ENCODE measurements at places on chromosomes 1 and 21.

- no peak for DNase-seq
These were observed 130.6 kb downstream of the URB2 start for GRCh38 chr1:229756666-229757065.

- no peak for DNase-seq
These were observed 1.4 kb upstream of the ZC3H12A start for GRCh38 chr1:37472994-37473393.

GRCh38 chr1:216020743-216021345, 402.4 kb downstream of the USH2A start:
- no peak for DNase-seq

DNA sequence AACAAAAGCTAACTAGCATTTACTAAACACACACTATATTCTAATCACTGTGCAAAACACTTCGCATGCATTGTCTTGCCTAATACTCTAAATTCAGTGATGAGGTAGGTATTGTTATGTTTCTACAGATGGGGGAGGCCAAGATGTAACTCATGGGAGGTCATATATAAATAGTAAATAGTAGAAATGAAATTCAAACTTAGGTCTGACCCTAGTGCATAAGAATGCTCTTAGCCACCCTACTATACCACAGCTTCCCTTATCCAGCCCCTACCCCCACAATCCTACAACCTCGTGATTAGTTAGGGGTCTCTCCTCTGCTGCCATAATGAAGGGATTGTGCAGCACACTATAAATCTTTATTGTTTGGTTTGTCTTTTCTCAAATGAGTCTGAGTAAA, 3.3 kb downstream of the PFDN2 start:
- DNase-seq: no peak

DNA sequence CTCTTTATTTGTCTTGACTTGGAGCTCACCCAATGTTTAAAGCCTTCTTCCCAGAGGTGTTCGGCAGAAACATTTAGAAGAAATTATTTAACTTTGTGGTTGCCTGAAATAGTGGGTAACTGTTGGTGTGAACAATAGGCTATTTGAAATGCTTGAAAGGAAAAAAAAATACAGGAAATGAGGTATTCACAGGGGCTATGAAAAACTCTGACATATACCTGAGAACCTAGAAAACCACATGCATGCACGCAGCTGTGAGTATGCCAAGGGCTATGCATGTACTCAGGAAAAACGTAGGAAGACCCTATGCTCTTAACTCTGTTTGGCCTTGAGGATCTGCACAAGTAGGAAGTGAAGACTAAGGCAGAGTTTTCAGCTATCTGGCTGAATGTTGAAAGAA, 16.4 kb upstream of the RNF186 start:
- DNase-seq: no peak

GRCh38 chr1:192153276-192153675, 5.0 kb upstream of the RGS18 start:
- no peak for DNase-seq

- DNase-seq: no peak
These were observed 258.9 kb upstream of the PROX1 start for GRCh38 chr1:213728593-213729536.

DNA sequence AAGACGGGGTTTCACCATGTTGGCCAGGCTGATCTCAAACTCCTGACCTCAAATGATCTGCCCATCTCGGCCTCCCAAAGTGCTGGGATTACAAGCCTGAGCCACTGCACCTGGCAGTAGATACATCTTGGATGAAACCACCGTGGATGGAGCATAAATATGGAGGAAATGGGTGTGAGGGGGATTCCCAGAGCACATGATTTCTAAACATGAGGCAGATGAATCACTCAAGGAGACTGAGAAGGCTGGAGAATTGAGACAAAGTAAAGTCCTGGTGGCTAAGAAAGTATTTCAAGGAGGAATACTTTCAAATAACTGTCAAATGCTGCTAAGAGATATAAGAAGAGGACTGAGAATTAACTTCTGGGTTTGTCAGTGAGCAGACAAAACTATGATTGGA, 5.4 kb upstream of the PGBD5 start:
- no peak for DNase-seq

- peak; percentile 70 for DNase-seq
These were observed at the start of gene L1TD1 for GRCh38 chr1:62194651-62195544. Gene L1TD1, plus strand, starts transcription at chr1:62194849. Its CDS starts 11,780 bp downstream, at chr1:62206629.

DNA sequence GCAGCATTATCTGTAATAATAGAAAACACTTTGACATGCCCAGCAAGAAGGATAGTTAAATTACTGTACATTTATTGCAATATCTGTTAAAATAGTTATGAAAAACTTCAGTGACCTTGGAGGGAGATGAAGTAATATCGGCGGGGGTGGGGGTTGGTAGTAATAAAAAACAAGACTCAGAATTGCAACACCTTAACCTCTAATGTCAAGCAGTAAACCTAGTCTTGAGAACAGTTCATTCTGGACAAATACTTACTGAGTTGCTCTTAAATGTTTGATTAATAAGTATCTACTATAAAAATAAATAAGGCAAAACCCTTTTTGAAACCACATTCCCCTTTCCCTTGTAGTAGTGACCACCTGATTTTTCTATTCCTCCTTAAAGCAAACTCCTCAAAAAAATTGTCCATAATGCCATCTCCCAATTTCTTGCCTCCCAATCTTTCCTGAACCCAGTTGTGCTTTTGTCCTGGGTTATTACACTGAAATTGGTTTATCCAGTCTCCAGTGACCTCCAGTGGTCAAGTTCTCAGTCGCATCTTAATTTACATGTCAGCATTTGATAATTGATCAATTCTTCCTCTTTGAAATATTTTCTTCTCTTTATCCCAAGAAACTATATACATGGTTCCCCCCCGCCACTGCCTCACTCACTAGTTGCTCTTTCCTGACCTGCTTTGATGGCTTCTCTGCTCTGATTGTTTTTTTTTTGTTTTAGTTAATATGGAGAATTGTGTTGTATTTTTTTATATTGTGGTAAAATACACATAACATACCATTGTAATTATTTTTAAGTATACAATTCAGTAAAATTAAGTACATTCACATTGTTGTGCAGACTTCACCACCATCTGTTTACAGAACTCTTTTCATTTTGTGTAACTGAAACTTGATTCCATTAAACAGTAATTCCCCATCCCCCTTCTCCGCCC, 36.8 kb downstream of the RAP1A start:
- no peak for DNase-seq

- DNase-seq: no peak
These were observed 27.2 kb downstream of the MYOG start for GRCh38 chr1:203058676-203058935.

DNA sequence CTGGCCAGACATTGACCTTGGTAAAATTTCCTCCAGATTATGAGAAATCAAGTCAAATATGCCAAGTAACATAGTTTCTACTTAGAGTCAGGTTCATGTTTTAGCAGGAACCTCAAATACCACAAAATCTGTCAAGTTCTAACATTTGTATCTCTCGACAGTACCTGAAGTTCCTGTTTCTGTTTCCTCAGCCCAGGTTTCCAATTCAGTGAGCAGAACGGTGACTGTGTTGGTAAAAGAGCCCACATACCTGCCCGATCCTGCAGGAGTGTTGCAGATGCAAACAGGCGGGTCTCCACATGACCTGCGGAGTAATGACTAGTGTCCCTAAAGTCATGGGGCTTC, 57.9 kb upstream of the LGALS8 start:
- no peak for DNase-seq

DNA sequence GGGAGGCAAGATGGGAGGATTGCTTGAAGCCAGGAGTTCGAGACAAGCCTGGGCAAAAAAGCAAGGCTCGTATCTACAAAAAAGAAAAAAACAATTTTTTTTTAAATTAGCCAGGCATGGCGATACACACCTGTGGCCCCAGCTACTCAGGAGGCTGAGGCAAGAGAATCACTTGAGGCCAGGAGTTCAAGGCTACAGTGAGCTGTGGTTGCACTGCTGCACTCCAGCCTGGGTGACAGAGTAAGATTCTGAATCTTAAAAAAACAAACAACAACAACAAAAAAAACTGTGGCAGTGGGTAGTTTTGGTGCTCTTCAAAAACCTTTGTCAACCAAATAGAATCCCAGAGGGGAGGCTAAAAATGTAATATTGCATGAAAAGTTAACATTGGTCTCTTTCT, 734 bp downstream of the PTPN22 start:
- DNase-seq: no peak

- peak; percentile 32 for DNase-seq
These were observed 123.2 kb downstream of the NTNG1 start for GRCh38 chr1:107264007-107264406.

- no peak for DNase-seq
These were observed 342.1 kb downstream of the DSCAM start for GRCh38 chr21:40504825-40505224.

- DNase-seq: no peak
These were observed 5.4 kb downstream of the TNN start for GRCh38 chr1:175073061-175073460.

GRCh38 chr1:58652651-58653184, 47.1 kb downstream of the MYSM1 start:
- peak; percentile 53 for DNase-seq

GRCh38 chr1:19046972-19047731, 90.7 kb upstream of the IFFO2 start:
- peak; percentile 34 for DNase-seq

DNA sequence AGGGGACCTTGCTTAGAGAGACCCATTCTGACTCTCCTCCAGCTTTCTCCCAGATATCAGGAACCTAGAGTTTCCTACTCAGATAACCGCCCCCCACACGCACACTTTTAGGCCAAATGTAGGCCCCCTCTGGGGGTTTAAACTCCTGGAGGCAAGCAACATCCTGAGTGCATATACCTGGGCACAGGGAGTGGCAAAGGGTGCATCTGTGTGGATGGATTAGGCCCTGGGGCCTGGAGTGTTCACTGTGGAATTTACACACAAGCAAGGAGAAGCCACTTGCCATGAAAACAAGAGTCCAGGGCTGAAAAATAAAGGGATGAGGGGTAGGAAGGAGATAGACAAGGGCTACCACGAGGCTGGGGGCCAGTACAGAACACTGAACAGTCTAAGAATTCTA, 343.1 kb downstream of the NTNG1 start:
- DNase-seq: no peak

DNA sequence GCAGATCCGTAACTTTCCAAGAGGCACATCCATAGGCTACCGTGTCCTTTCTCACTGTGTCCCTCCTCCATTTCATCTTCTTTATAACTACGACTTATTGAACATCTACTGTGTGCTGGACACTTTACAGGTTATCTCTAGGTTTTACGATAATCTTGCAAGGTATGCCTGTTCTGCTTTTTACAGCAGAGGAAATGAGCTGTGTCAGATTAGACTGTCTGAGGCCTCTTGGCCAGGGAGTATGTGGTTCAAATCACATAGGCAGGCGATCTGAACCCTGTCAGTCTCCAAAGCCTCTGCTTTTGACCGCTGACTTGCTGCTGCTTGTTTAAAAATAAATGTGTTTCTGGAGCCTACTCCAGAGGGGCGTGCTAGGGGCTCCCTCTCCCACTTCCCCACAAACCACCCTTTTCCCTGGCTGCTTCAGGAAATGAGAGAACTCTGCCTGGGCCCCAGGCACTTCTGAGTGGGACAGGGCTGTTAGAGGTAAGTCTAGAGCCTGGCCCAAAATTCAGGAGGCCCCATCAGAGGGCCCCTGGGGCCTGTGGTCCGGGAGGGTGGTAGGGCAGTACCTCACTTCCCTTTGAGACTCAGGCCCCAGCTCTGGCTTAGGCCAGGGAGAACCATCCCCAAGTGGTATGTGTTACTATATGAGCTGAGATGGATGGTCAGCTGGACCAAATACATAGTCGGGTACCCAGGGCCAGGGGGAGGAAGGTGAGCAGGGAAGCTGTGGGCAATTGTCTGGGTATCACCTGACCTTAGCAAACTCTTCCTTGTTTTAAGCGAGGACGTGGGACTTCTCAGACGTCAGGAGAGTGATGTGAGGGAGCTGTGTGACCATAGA, 4.4 kb downstream of the PSEN2 start:
- DNase-seq: no peak

GRCh38 chr21:28025111-28025510, 967.6 kb downstream of the LTN1 start:
- DNase-seq: no peak

DNA sequence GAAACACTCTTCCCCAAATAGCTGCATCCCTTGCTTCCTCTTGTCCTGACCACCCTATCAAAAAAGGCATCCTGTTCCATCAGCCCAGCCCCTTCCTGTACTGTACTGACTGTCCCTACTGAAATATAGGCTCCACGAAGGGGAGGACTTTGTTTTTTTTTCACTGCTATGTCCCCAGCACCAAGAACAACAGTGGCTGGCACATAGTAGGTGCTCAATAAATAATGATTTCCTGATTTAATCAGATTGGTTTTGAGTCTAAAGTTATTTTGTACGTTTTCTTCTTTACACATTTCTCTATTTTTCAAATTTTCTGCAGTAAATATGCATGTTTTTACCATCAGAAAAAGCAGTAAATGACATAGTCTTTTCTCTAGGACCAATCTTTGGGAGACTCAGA, 73.9 kb downstream of the CD58 start:
- no peak for DNase-seq

GRCh38 chr1:246383791-246384190, 123.3 kb downstream of the SMYD3 start:
- no peak for DNase-seq

DNA sequence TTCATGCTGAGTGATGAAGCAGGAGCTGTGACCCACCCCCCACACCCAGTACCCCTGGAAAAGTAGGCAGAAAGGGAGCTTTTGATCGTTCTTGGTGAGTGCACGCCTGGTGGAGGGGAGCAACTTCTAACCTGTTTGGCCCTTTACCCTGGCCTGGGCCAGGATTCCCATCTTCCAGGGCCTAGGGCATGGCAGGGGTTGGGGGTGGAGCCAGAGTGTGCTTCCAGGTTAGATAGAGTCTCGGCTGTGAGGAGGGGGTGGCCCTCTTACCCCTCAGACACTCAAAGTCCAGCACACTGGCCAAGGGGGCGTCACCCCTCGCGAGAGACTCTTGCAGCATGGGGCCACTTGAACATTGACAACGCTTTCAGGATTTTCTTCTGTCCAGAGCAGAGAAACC, 236.6 kb downstream of the GRIK3 start:
- no peak for DNase-seq

- DNase-seq: no peak
These were observed 4.7 kb downstream of the ELF3 start for GRCh38 chr1:202014915-202015661.

GRCh38 chr1:208449951-208450350, 205.8 kb upstream of the PLXNA2 start:
- DNase-seq: no peak

GRCh38 chr1:223133306-223133823, 9.7 kb downstream of the TLR5 start:
- DNase-seq: no peak
